Fibroblast of villous mesenchyme (primary cell): ENCODE measurements at places on chromosomes 11 and 22.

DNA sequence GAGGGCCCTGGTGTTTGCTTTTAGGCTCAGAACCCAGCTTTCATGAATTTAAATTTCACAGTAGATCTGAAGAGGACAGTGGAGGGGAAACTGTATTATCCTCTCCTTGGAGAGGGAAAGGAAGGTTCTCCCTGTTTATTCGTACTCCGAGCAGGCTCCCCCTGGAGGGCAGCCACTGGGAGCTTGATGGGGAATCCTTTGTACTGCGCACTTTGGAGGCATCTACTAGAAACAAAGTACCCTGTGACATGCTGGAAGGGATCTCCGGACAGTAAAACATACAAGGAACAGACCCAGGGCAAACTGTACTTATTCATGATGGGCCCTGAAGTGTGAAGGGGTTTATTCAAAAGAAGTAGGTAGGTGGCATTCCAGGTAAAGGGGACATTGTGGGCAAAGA lies 27.2 kb downstream of the NAV2 start:
- peak; percentile 11 for DNase-seq

DNA sequence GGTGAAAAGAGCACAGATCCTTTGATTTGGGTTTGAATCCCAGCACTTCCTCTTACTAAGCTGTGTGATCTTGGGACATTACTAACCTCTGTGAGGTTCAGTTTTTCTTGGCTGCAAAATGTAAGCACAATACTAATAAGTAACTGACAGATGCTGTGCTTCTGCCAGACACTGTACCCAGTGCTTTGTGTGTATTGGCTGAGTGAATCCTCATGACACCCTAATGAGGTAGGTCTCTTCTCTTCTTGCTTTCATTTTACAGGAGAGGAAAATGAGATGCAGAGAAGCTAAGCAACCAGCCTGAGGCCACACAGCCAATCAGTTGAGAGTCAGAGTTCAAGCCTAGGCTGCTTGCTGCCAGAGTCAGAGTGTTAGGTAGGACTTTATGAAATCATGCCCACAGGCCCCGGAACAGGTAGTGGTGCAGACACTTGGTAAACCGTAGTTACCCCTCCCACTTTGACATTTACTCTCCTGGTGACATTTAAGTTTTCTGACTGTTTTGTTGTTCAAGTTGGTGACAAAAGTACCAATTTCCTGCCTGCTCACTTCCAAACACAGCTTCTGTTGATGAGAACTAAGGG lies 21.2 kb downstream of the PTPRJ start:
- peak; percentile 57 for DNase-seq

- no peak for DNase-seq
These were observed 3.9 kb upstream of the MYH9 start for GRCh38 chr22:36391638-36392037.

GRCh38 chr11:86021377-86021776 lies 47.5 kb downstream of the PICALM start:
- DNase-seq, result no peak

DNA sequence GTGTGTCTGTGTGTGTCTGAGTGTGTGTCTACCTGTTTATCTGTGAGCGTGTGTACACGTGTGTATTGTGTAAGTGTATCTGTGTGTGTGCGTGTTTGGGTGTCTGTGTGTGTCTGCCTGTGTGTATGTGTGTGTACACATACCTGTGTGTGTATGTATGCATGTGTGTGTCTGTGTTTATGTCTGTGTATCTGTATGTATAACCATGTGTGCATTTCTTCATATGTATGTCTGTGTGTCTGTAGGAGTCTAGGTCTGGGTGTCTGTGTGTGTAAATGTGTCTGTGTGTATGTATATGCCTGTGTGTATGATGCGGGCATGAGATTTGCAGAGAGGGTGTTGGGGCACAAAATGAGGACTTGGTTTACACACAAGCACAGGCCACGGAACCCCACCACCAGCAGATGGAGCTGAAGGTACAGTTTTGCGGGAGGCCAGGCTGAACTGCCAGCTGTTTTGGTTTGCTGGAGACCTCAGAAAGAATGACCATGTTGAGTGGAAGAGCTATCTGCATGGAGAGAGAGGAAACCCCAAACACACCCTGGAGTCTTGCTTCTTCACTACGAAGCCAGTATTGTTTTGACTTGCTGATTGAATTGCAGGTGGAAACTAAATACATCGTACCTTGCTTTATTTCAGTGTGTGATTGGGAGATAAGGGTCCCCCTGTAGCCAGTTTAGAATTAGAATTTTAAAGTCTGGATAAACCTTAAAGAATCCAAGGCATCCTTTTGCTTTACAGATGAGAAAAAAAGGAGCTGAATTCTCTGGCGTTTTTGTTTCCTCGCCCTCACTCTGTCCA lies 497.2 kb downstream of the NTM start:
- peak; percentile 75 for DNase-seq

- DNase-seq, result no peak
These were observed 53.6 kb upstream of the VSTM5 start for GRCh38 chr11:93903989-93904388.

GRCh38 chr11:61969838-61970662 lies 2.6 kb upstream of the FTH1 start:
- peak; percentile 84 for DNase-seq

DNA sequence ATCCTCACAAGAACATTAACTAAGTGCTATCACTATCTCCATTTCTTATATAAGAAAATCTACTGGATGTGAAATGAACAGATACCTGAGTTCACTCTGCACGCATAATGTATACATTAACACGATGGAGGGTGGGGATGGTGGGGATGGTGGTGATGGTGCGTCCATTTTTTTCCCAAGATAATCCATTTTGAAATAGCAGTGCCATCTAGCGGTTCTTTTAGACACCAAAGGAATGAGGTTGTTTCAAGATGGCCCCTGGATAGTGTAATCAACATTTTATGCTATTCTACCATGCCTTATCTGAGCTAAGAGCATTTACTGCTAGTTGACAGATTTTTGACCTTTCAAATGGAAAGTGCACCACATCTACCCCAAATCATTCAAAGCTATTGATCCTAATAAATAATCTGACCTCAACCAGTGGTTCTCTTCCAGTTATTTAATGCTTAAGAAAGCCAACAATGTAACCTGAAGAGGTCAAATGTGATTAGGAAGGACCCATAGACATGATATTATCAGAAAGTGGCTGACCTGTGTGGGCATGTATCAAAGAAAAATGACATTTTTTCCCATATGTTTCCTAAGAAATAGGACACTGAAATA lies 714.7 kb upstream of the TENM4 start:
- DNase-seq, result peak; percentile 11
